Upper lobe of left lung (tissue), 6 donors: ENCODE measurements at places on chromosomes 3 and 15. TPM values are rescaled to one million over a fixed set of nuclear protein-coding genes. Genes with fewer than 3 reads are reported as not detected.

Gene MOBP
- total RNA-seq, result not detected

Gene TM4SF4
- total RNA-seq, result 2.5 TPM

DNA sequence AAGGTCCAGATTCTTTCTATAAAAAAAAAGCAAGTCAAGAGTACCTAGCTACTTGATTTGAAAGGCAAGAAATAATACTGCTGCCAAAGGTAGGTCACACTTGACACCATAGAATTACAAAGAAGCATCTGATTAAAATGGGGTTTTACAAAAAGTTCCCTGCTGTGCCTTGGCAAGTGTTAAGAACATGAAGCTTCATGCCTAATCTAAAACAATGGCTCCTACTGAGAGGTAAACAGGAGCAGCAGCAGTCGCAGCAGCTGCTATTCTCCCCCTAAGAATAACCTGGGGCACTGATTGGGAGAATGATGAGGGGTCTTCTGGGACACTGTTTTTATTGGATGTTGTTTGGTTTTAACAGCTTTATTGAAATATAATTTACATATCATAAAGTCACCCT lies 14.1 kb downstream of the UBP1 start:
- peaks cover 32% of the 10 kb centered on the region for H3K4me1 ChIP-seq
- H3K27ac ChIP-seq, result no peak overlapping the region
- no peaks in the 10 kb centered on the region for H3K27me3 ChIP-seq

GRCh38 chr3:105593315-105593714 lies 226.6 kb downstream of the ALCAM start:
- H3K4me3 ChIP-seq, result no peak overlapping the region
- no peaks in the 10 kb centered on the region for H3K27me3 ChIP-seq
- no peak for DNase-seq
- no peaks in the 10 kb centered on the region for H3K4me1 ChIP-seq
- no peak overlapping the region for H3K27ac ChIP-seq

DNA sequence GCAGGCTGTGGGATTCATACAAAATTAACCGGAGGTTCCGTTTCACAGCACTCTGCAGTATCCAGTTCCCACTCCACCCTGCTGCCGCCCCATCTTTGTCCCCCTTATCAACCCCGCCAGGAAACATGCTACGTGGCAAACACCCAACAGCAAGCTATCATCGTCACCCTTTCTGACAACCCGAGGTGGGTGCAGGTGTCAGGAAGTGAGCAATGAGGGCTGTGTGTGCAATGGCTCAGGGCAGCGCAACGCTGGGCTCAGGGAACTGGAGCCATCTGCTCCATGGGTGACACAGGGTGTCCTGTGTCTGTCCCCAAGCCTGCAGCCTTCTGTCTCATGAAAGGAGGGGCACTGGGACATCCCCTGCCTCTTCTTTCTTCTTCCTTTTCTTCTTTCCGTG lies 60.9 kb downstream of the ATP2B2 start:
- no peaks in the 10 kb centered on the region for H3K27me3 ChIP-seq
- no peaks in the 10 kb centered on the region for H3K4me1 ChIP-seq
- H3K27ac ChIP-seq, result no peak overlapping the region
- no peak overlapping the region for H3K4me3 ChIP-seq

DNA sequence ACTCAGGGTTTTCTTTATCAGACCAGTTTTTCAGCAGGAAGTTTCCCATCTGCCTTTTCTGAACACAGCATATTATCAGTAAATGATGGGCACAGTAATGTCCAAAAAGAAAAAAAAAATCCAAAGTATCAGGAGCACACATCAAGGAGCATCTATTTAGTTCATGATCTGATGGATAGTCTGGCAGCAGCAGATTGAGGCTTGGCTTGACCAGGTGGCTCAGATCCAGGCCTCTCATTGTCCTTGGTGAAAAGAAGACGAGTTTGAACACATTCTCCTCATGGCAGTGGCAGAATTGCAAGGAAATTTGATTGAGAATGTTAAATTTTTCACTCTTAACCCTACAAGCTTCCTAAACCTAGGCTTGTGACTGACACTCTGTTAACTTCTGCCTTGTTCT lies 192.9 kb downstream of the OXSM start:
- H3K4me3 ChIP-seq, result no peak overlapping the region
- no peaks in the 10 kb centered on the region for H3K27me3 ChIP-seq
- no peaks in the 10 kb centered on the region for H3K36me3 ChIP-seq
- H3K27ac ChIP-seq, result no peak overlapping the region
- DNase-seq, result no peak

Gene SGO1
- not detected for total RNA-seq

- H3K4me3 ChIP-seq, result no peak overlapping the region
- no peak overlapping the region for H3K27ac ChIP-seq
- no peaks in the 10 kb centered on the region for H3K27me3 ChIP-seq
- DNase-seq, result no peak
- H3K36me3 ChIP-seq, result no peaks in the 10 kb centered on the region
- H3K4me1 ChIP-seq, result no peaks in the 10 kb centered on the region
Observed at GRCh38 chr3:187352581-187353575, 15.3 kb upstream of the RTP4 start.

DNA sequence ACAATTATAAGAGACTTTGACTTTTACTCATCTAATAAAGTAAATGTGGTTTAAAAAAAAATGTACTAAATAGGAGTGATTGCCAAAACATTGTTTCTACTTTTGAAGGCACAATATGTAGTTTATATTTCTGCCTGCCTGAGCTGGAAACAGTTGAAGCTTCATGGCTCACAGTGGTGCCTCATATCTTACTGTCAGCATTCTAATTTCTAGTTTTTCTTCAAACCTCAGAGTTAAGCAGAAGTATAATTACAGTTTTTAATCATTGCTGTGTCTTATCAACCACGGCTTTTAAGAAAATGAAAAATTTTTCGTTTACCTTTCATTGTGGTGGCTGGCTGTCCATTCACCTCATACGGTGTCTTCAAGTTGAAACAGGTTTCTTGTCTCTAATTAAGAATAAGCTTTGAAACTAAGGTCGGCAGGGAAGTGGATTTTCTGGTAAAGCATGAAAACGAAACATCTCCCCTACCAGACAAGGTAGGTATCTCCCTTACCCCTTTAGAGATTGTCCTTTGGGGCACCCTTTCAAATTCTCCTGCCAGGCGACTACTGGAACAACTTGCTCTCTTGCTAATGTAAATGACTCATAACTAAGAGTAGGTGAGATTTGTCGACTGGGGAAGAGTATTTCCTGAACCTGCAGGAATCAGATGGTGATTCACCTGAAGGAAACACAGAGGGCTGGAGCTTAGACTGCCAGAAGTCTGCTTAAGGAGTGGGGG lies at the start of gene GPR87:
GPR87 (minus strand) TSS at position 554 of the 725 bp plus-strand sequence. CDS start 16,720 bp downstream, outside the sequence.
- no peaks in the 10 kb centered on the region for H3K36me3 ChIP-seq
- no peaks in the 10 kb centered on the region for H3K27me3 ChIP-seq
- H3K4me1 ChIP-seq, result no peaks in the 10 kb centered on the region
